NCI-H1436 (cell line): ENCODE measurements at places on chromosomes 11 and 22.

- no peak for DNase-seq
These were observed 4.8 kb upstream of the LSP1 start for GRCh38 chr11:1847926-1848639.

DNA sequence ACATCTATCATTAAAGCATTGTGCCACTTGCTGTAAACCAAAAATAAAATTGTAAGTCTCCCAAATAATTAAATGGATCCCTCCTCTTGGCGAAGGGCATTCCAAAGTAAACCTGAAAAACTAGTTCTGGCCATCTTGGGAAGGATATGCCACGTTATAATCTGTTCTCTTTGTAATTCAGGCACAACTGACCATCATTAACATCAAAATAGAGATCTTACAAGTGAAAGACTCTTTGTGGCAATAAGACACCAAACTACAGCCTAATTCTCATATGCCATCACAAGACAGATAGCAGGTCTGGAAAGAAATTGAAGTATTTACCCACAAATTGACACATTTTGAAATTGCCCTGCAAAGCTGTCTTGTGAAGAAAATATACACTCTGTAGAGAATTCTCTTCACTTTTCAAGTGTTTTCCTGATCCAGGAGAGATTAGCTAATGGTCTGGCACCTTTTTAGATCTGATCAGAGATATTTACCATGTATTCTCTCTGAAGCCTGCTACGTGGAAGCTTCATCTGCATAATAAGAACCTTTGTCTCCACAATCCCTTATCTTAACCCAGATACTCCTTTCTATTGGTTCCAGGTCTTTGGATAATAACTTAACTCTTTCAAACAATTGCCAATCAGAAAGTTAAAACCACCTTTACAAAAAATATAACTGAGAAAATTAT is 630.4 kb upstream of the CCDC179 start:
- DNase-seq: no peak

DNA sequence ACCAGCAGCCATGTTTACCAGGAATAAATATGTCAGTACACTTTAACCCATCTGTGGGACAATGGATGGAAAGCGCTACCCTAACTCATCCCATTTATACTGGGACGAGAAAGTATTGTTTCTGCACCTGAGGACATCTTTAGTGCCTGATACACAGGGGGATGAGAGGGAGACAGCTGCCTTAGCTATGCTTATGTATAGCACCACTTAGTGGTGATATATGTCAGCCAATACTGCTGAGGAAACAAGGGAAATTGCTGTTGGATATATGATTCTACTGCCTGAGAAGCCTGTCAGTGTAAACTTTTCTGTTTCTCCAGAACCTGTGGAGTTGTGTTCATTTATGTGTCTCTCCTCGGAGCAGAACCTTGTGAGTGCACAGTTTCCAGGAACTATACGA is 13.3 kb upstream of the CEP295 start:
- peak; percentile 19 for DNase-seq

DNA sequence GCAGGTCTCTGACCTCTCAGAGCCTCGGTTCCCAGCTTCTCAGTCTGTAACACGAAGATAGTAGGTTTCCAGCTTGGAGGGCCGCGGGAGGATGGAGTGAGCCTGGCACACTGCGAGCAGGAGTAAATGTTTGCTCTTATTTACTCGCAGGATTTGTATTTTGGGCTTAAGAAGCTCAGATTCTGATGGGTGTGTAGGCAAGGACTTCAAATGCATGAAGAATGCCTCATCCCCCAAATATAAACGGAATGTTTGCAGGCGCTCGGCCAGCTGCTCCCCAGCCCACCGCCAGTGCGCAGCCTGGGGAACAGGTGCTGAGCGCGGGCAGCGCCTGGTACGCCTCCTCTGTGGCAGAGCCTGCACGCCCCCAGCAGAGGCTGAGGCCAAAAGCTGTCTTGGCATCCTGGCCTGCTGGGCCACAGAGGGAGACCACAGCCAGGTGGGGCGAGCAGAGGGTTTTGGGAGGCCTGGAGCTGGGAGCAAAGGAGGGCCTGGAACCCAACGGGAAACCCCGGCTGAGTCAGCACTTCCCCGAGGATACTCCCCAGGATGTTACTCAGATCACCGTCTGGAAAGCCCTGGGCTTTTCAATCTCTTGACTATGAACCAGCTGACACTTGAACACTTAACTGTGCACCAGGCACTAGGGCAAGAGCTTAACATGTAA is 9.4 kb downstream of the EHD1 start:
- no peak for DNase-seq

GRCh38 chr11:24496736-24497725 is at the start of gene LUZP2:
Gene LUZP2, plus strand, starts transcription at chr11:24497053.
- DNase-seq: no peak

DNA sequence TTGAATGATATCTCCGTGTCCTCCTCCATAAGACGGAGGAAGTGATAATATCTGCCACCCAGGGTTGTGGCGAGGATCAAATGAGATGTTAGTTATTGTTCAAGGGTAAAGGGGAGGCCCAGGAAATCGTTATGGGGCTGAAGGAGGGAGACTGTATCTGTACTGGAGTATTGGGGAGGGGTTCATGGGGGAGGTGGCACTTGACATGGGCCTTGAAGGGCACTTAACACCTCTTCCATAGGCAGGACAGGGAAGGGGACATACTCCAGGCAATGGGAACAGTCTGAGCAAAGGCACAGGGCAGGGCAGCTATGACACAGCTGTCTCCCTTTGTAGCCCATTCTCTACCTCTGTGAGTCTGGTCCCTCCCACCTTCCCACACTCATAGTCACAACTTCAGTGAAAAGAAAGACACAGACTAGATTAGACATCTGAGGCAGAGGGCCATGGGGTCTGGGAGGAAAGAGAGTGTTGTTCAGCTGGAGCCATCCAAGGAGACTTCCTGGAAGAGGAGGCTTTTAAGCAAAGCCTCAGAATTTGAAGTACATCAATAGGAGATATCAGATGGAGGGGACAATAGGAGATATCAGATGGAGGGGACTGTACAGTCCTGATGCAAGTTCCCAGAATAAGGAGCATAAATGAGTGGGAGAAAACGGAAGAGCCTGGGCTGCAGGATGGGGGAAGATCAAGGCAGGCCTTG is 15.8 kb upstream of the DGKZ start:
- no peak for DNase-seq

DNA sequence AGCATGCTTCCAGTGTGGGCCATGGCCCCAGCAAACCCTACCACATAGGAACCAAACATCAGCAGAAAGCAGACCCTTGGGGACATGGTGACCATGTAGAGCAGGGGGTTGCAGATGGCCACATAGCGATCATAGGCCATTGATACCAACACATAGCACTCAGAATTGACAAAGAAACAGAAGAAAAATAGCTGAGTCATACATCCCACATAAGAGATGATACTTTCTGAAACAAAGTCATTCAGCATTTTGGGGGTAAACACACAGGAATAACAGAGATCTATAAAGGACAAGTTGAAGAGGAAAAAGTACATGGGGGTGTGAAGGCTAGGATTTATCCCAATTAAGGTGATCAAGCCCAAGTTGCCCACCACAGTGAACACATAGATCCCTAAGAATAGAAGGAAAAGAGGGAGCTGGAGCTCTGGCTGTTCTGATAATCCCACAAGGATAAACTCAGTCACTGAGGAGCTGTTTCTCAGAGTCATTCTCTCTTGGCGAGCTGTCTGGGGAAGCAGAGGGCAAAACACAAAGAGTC is at the start of gene OR8B4:
TSS of gene OR8B4 (minus strand) at position 488 of the 538 bp plus-strand sequence. CDS start at position 488, 0 bp downstream.
- no peak for DNase-seq

- no peak for DNase-seq
These were observed 37.2 kb downstream of the RPS6KA4 start for GRCh38 chr11:64396079-64396591.

GRCh38 chr11:99742501-99742900 is 721.8 kb downstream of the CNTN5 start:
- DNase-seq: no peak

- DNase-seq: peak; percentile 48
These were observed 344.7 kb downstream of the BUD13 start for GRCh38 chr11:116427903-116428637.

- no peak for DNase-seq
These were observed 247.6 kb downstream of the ETS1 start for GRCh38 chr11:128339792-128340191.

- DNase-seq: no peak
These were observed 400.2 kb downstream of the KCNA4 start for GRCh38 chr11:29616611-29617010.

- no peak for DNase-seq
These were observed 55.4 kb downstream of the USP35 start for GRCh38 chr11:78244080-78244479.

DNA sequence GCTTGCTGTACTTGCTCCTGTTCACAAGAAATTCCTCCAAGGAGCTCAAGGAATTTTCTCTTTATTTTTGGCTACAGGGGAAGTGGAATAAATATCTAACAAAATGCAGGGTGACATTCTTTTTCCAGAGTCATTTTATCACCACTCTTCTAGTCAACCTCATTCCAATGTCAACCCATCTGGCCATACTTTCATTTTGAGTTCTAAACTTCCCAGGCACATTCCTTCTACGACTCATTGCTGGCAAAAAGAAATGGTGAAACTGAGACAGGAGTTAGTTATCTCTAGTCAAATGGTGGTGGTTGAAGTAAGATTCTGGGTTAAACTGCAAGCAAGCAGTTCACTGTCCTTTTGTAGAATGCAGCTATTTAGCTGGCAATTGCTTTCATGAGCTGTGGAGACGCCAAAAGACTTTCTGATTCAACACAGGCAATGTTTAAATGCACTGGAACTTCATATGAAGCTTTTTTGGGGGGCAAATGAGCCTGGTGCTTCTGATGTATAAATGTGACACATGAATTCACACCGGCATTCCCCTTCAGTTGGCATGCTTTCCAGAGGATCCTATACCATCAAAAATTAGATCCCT is 304.6 kb downstream of the CADM1 start:
- no peak for DNase-seq

DNA sequence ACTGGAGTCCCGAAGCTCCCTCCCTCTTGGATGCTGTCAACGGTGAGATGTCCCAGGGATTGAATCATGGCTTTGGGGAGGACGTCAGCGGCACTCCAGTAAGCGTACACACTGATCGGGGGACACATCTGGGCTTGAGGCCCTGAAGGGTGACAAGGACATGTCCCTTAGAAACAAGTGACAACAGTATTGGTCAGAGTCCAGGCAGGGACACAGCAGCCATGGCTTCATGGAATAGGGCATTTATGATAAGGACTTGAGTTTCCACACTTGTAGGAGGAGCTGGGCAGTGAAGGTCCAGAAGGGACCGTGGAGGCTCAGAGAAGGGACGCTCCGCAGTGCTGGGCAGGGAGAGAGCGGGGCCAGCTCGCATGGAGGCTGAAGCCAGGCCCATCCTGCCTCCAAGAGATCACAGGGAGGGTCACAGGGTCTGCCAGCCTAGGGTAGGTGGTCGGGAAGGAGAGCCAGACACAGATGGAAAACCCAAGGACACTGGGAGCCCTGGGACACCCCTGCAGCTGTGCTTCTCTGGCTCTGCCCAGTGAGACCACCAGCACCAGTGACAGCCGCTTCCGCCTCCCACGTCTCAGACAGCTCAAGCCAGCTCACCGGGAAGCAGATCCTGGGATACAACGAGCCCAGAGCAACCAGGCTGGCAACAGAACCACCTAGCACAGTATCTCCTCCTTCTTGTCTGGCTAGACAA is 22.9 kb upstream of the RFPL3 start:
- DNase-seq: no peak
